ENCODE measurements at places on chromosomes 6 and 20.

GRCh38 chr6:15365273-15365687, 119.4 kb downstream of the JARID2 start:
- peak; percentile 92 for DNase-seq

- no peak for DNase-seq
These were observed 10.6 kb downstream of the TMEM242 start for GRCh38 chr6:157312757-157313156.

GRCh38 chr6:53746442-53747103, 48.2 kb upstream of the LRRC1 start:
- no peak for DNase-seq

DNA sequence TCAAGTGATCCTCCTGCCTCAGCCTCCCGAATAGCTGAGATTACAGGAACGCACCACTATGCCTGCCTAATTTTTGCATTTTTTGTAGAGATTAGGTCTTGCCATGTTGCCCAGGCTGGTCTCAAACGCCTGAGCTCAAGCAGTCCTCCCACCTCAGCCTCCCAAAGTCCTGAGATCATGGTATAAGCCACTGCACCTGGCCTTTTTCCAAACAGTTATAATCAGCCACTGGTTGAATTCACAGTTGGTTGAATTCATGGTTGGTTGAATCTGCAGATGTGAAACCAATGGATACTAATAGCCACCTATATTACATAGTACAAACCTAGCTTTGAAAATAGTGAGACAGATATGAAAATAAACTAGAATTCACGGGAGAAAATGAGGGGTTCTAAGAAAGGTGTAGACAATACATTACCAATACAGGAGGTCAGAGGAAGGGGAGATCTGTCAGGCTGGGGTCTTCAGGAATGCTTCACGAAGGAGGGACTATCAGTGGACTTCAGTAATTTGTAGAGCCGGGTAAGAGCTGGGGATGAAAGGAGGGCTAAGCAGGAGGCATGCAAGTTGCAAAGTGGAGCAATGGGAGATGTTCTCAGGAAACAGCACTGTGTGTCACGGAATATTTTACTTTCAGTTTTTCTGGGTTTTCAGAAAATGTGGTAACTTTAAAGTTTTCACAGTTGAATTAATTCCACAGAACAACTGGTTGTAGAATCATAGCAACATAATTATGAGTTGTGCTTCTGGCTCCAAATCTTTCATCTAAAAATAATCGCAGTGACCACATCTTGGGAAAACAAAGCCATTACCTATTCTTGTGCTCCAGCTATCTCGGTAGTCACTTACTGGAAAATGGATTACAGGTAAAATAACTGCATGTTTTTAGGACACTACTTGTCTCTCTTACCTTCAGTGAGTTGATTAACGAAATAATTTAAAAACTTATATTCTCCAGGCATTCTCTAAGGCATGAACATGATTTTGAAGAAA, 12.9 kb upstream of the CEP85L start:
- no peak for DNase-seq

- DNase-seq, result no peak
These were observed 23.5 kb downstream of the PLEKHG1 start for GRCh38 chr6:150622941-150623874.

DNA sequence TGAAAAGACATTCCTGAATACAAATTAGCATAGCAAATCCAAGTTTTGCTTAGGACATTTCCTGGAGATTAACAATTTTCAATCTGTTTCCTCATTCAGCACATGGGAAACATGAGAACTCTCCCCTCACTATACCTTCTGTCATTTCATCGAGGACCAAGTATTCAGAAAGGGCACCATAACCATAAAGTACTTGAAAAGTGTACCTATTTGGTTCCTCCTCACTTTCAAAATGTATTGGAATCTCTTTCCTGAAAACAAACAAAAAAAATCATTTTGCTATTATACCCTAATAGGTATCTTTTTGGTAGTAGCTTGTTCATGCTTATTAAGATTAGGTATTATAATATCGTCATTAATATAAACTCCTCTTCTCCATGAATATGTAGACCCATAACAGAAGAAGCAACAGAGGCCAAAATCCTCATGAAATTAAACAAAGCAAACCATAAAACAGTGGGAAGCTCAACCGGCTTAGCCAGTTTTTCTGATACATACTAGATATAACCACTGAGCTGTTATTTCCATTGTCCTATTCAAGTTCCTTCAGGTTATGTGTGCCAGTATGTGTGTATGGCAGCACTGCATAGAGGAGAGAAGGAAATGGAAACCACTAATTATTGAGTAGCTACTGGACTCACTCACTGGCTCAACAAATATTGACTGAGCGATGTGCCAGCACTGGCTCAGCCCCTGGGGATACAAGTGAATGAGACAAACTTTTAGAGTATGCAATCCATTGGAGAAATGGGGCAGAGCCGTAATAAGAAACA, 274.0 kb downstream of the MAFB start:
- no peak for DNase-seq

GRCh38 chr6:118307581-118307980, 240.5 kb upstream of the PLN start:
- DNase-seq, result no peak

DNA sequence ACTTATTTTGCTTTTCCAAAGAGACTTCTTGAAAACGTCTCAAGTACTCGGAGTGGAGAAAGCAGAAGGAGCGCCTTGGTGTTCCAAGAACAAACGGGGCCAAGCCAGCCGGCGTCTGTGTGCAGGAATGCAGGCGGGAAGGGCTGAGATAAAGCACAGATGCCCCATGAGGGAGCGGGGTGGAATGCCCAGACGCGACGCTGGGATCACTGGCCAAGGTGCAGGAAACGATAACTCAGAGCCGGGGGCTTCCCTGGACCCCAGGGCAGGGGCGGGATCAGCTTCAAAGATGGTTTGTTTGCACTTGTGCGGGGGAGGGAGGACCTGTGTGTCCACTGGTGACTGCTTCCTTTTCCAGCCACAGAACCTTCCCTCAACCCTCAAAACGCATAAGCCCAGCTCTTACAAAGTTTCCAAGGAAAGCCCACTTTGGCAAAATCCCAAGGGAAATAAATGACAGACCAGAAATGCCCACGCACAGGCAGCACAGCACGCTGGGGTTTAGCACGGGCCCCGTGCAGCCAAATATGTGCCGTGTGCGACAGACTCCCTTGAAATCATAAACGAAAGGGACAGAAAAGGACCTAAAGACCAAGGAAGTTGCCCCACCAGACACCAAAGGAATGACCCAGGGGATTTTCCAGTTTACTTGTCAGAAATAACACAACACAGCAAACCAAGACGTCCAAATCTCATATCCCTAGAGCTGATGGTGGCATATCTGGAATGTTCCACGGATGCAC, 113.9 kb downstream of the NFATC2 start:
- DNase-seq, result peak; percentile 37

GRCh38 chr6:3926150-3926482, 76.9 kb downstream of the FAM50B start:
- DNase-seq, result no peak

DNA sequence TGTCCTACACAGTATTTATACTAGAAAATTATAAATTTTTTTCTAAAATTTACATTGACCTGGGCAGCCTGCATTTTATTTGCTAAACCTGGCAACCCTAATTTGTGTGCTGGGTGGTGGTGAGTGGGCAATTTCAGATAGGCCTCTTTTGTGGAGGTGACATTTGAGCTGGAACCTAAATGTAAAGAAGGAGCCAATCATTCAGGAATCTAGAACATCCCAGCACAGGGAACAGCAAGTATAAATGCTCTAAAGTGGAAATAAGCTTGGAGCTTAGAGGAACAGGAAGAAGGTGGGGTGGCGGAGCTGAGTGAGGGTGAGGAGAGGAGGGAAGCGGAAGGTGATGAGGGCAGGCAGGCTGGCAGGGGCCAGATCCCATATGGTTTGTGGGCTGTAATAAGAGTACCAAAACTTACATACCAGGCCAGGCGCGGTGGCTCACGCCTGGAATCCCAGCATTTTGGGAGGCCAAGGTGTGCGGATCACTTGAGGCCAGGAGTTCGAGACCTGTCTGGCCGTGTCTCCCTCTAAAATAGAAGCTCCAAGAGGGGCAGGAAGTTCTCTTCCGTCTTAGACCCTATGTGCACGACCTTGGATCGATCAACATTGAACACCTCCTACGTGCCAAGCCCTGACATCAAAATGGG, 549 bp upstream of the CSE1L start:
- DNase-seq, result no peak

GRCh38 chr20:15708984-15709598, 864.2 kb downstream of the KIF16B start:
- no peak for DNase-seq

- no peak for DNase-seq
These were observed 207.0 kb upstream of the FOXA2 start for GRCh38 chr20:22791396-22791795.

GRCh38 chr20:39164642-39165041, 202.5 kb downstream of the DHX35 start:
- no peak for DNase-seq

DNA sequence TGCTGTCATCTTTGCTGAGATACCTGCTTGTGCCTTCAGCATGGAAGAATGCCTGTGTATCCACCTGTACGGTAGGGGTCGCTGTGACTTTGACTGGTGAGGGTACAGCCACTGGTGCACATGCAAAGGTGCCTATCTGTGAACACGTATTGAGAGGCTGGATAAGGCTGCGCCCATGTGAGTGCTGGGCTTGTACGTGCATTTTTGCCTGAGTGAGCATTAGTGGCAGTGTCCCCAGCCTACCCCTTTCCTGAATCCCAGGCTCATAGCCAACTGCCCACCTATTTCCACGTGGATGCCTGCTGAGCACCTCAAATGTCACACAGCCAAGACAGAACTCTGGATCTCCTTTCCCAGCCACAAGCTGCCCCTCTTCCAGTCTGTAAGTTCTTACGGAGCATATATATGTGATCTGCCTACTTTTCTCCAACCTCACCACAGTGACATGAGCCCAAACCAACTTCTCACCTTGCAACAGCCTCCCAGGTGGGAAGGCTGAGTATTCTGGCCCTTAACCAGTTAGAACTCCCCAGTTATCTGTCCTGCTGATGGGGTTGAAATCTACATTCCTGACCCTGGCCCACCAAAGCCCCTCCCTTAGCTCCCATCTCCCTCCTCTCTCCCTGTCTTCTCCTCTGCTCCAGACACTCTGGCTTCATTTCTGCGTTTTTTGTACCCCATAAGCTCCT, 1.1 kb upstream of the SLC2A10 start:
- no peak for DNase-seq

DNA sequence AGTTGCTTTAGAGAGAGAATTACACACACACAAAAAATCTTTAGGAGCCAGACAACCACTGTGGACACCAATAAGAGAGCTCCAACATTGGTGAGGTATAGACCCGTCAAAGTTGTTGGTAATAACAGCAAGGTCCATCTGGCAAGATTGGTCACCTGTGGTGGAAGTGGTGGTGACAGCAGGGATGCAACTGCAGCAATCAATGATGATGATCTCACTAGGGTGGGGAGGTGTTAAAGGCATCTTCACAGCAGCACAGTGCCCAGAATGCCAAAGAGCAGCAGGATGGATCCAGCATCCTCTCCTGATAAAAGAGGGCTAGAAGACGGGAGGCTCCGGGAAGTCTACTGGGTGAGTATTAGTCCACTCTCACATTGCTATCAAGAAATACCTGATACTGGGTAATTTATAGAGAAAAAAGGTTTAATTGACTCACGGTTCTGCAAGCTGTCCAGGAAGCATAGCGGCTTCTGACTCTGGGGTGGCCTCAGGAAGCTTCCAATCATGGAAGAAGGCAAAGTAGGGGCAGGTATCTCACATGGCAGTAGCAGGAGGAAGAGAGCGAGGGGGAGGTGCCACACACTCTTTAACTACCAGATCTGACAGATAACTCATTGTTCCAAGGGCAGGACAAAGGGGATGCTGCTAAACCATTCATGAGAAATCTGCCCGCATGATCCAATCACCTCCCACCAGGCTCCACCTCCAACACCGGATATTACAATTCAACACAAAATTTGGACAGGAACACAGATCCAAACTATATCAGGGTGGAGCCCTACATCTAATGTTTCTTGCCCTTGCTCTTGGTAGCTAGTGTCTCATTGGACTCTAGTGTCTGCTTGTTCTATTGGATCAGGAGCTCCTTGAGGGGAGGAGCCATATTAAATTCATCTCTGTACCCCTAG, 48.9 kb downstream of the KLHL31 start:
- no peak for DNase-seq

GRCh38 chr6:111862314-111862713, 10.9 kb downstream of the FYN start:
- DNase-seq, result no peak

GRCh38 chr20:17626217-17627007, 55.6 kb downstream of the RRBP1 start:
- no peak for DNase-seq

DNA sequence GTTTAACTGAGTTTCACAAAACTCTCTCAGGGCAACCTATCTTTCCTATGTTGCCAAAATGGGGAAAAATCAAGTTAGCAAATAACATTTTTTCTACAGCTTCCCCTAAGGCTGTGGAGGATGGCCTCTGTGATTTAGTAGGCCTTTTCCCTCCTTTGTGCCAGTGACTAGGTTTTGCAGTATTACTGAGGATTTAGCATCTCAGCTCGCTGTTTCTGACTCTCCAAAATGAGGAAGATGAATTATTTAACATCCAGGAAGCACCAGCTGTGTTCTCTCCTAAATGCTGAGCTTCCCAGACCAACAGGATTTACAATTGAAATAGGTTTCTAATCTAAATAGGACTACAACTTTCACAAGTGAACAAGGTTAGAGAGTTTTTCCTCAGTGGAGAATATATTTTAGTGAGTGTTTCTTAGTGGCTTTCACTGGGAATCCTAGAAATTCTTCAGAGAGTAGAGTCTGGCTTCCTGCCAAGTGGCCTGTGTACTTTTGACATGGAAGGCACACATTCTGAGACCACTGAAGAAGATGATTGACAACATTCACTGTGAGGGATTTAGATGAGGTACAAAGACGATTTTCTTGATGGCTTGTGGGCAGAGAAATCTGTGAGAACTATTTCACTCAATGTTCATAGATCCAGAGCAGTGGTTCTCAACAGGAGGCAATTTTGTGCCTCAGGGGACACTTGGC, 62.4 kb downstream of the PTCHD4 start:
- DNase-seq, result peak; percentile 16
